ENCODE measurements at places on chromosomes 1 and 21.

DNA sequence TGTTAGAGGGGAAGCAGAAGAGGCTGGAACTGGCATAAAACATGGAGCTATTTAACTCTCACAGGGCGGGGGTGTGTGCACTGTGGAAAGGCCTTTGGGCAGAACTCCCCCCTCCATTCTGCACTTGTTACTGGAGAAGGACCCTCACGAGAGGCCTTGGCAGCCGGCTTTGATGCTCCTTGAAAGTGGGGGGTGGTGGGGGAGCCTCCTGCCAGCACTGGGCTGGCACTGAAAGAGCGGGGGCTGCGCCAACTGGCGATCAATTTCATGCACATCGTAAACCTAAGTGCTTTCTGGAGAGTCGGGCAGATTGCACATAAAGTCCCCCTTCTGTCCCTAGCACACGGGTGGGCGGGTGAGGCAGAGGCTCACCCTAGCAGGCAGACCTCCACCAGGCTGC, 28.9 kb downstream of the FOXO6 start:
- DNase-seq: no peak

- no peak for DNase-seq
Observed at GRCh38 chr1:68232289-68233148, at the start of gene WLS. Gene WLS, minus strand, starts transcription at chr1:68232523. Its CDS starts 224 bp downstream, at chr1:68232299.

DNA sequence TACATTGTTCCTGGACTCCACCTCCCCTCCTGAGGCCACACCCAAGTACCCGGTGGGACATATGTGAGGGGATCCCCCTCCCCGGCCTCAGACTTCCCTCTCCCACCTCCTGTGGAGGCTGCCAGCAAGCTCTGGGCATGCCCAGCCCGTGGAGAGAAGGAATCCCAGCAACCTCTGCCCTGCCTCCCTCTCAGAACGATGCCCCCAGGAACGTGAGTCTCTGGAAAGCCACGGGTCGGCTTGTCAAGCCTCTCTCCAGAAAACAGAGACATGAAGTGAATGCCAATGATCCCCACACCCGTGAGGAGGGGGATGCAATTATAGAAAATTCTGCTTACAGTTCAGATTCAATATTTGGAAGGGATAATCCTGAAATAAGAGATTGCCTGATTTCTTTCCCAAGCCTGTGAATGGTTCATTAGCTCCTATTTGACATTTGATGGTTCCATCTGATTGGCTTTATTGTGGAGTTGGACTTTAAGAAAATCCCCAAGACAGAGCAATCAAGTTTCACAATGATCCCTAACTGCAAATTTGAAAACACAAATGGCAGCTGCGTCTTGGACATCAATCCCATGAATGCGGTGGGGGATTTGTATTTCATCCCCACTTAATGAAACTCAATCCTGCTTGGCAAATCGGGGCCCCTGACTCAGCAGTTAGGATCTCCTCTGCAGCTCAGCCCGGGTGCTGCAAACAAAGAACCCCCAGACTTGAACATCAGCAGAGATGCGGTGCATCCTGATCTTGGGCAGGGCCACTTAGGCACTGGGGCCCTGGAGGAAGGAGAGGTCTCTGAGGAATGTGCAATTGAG, 9.1 kb upstream of the GUCA2B start:
- no peak for DNase-seq

- no peak for DNase-seq
Observed at GRCh38 chr1:210535761-210536160, 207.1 kb downstream of the HHAT start.

GRCh38 chr1:81478219-81478618, 322.5 kb upstream of the ADGRL2 start:
- no peak for DNase-seq

- no peak for DNase-seq
Observed at GRCh38 chr1:97412166-97412565, 508.7 kb downstream of the DPYD start.

DNA sequence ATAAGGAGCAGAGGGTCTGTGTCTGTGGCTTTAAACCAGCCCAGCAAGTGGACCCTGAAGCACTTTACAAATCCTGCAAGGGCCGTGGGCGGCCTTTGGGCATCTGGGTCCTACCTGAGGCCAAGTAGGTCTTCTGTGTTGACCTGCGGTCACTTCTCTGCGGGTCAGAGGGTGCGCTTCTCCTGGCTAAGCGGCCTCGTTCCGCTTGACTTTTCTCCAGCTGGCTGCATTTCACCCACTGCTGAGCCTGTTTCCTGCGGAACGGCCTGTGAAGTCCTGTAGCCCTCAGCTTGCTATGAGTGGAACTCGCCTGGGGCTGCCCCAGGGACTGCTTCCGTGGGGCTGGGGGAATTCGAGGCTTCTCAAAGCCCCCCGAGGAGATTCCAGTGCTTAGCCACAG, 43.3 kb downstream of the SLC37A1 start:
- no peak for DNase-seq

GRCh38 chr1:210332719-210333398, 4.2 kb downstream of the HHAT start:
- DNase-seq: peak; percentile 18

DNA sequence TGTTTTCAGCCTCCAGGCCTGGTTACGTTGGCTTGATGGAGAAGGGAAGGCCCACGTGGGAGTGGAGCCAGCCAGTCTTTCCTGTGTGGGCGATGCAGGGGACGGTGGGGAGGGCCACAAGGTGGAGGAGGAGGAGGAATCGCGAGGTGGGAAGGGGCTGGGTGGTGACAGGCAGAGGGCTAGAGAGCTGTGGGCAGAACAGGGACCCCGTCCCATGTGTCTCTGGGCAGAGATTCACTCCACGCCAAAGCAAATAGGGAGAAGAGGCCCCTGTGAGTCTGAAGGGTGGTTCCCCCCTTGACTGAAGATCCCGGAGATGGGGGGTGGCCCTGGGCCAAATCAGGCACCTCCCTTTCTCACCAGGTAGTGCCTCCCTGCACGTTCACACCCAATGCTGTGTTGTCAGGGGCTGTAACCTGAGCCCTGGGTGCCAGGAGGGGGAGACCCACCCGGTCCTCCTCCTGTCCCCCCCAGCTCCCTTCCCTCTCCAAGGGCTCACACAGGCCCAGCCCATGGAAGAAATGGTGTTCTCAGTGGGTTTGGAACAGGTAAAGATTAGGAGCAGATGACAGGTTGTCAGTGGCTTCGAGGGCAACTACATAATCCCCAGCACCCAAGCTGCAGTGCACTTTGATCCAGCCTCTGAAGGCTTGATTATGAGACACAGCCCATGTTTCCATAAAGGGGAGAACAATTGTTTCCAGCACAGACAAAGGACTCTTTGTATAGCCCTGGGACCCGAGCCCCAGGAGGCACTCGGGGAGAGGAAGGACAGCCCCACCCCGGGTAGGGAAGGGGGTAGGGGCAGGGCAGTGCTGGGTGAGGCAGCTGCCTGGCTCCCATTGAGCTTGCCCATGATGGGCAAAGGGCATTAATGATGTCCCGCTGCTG, 37.7 kb upstream of the GPR37L1 start:
- DNase-seq: no peak

- no peak for DNase-seq
Observed at GRCh38 chr1:10431070-10431730, 967 bp downstream of the CENPS start.

DNA sequence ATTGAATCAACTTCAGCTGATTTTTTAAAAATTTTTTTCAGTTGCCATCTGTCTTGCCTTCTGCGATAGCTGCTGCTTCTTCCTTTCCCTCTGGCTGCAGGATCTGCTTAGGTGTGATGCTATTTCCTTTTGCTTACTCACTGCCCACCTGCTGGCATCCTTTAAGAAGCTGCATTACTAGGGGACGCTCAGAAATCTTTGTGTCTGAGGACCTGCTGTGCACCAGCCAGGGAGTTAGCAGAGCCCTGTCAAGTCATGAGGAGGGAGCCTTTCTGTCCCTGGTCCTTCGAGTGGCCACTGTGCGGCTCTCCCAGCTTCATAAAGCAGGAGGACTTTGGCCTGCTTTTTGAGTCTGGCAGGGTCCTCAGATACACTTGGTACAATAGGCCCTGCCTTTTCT, 327.8 kb downstream of the USH2A start:
- DNase-seq: no peak

GRCh38 chr1:85027242-85027983, 20.9 kb downstream of the MCOLN3 start:
- no peak for DNase-seq

DNA sequence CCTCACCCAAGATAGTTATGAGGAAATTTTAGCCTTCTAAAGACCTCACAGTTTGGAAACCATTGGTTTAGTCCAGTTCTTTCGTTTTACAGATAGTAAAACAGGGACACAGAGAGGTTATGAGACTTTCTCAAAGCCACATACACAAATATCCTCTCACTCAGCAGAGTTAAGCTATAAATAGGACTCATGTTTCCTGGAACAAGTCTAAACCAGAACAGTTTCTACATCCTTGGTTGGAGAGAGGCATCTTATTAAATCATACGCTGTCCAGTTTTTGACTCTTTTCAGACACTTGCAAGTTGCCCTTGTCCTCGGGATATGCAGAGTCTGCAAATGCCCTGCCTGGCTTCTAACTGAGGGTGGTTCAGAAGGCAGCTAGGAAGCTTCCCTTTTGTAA, 462.1 kb upstream of the DEPDC1 start:
- DNase-seq: no peak

DNA sequence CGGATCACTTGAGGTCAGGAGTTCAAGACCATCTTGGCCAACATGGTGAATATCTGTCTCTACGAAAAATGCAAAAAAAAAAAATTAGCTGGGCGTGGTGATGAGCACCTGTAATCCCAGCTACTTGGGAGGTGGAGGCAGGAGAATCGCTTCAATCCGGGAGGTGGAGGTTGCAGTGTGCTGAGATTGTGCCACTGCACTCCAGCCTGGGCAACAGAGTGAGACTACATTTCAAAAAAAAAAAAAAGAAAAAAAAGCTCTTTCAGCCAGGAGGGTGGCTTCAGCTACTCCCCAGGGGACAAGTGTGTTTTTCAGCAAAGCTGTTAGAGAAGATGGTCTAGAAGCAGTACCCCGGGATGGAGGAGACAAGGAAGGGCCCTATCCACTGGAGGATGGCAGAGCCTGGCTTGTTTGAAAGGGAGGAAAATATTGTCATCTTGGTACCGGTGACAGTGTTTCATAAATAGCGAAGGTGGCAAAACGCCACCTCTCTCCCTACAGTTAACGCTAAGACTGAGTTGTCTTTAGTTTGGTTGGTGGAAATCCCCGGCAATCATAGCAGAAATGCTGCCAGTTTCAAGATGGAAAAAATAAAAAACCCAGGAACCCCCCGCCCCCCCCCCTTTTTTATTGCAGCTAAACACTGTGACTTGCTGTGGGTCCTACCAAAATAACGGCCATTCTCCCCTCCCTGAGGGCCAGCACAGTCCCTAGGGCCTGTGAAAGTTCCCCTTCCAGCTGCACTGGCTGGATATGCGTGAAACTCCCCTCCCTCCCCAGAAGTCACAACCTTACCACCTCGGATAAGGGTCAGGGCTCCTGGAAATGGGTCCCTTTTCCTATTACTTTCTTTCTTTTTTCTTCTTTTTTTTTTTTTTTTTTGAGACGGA, 3.5 kb downstream of the PIK3CD start:
- no peak for DNase-seq

DNA sequence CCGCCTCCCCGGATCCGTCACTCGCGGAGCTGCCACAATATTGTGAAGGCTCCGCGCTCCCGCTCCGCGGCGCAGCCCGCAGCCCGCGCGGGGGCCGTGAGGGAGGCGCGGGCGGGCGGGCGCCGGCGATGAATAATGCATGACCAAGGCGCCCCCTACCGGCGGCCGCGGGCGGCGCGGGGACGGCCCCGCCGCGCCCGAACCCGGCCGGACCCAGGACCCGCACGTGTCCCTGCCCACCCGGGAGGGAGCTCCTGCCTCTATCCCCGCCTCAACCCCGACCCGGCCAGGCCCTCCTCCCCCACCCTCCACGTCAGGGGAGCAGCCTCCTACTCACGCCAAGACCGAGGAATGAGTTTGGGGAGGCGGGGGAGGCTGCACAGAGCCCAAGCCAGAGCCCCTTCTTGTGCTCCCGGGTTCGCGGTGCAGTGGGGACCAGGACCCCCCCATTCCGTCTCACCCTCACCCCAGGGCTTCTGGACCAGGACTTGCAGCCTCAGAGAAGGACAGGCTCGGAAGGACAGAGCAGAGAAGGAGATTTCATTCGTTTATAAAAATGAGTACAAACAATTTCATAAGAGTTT, 70.8 kb upstream of the CASZ1 start:
- peak; percentile 34 for DNase-seq

DNA sequence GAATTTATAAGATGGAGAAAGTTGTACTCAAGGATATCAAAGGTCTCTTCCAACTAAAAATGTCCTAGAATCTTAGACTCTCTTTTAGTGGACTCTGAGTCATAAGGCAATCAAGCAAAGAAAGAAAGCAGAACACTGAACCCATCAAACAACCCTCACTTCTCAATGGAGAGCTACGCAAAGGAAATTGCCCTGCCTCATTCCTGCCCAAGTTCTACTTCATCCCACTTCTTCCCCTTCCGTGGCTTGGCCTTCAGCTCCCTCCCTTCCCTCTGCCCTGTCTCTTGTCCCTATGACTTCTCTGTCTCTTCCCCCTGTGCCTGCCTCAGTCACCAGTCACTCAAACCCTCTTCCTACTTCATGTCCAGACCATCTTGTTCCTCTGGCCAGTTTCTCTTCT, 58.5 kb downstream of the RIMS3 start:
- DNase-seq: no peak

- DNase-seq: no peak
Observed at GRCh38 chr1:28129150-28129549, 40.7 kb upstream of the EYA3 start.
